Activated T-helper 1 cell treated with Interleukin-2 at 50 U/mL for 16 hours (primary cell): ENCODE measurements at places on chromosomes 5 and 9.

DNA sequence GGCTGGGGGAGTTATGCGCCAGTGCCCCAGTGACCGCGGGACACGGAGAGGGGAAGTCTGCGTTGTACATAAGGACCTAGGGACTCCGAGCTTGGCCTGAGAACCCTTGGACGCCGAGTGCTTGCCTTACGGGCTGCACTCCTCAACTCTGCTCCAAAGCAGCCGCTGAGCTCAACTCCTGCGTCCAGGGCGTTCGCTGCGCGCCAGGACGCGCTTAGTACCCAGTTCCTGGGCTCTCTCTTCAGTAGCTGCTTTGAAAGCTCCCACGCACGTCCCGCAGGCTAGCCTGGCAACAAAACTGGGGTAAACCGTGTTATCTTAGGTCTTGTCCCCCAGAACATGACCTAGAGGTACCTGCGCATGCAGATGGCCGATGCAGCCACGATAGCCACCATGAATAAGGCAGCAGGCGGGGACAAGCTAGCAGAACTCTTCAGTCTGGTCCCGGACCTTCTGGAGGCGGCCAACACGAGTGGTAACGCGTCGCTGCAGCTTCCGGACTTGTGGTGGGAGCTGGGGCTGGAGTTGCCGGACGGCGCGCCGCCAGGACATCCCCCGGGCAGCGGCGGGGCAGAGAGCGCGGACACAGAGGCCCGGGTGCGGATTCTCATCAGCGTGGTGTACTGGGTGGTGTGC lies at the start of gene RXFP3:
TSS of gene RXFP3 (plus strand) at position 6 of the 636 bp plus-strand sequence. CDS start at position 361, 355 bp downstream.
- no peak for DNase-seq

DNA sequence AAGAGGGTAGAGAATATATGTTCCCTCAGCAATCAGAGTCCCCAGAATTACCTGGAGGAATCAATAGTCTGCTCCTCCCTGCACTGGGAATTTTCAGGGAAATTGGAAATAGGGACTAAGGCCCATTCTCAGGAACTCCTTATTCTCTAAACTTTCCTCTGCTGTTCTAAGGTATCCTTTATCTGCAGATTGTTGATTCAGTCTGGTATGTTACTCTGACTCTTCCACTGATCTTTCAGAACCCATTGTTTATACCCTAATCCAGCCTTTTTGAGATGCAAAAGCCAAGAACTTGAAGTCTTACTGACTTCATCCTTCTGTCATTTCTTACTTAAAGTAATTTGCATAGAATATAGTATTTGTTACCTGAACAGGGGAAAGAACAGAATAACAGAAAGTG lies 143.5 kb upstream of the PPP1R2B start:
- DNase-seq = no peak

DNA sequence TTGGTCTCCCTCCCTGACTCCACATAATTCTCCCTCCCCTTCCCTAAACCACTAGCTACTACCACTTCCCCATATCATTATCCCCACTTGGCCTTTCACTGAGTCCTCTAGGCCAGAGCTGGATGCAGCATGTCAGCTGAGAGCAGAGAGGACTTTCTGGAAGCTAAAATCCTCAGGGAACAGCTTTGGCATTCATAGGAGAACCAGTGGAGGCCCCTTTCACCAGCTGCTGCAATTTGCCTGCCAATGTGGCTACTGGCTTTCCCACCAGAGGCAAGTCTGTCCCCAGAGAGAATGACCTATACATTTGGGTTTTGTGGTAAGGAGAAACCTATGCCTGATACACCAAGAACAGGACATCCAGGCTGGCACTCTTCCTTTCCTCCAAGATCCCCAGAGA lies 14.4 kb downstream of the FAM219A start:
- DNase-seq = no peak

GRCh38 chr5:119292701-119293515 lies 62.9 kb upstream of the TNFAIP8 start:
- no peak for DNase-seq

- no peak for DNase-seq
Observed at GRCh38 chr5:151660616-151661495, 25.9 kb downstream of the SPARC start.

DNA sequence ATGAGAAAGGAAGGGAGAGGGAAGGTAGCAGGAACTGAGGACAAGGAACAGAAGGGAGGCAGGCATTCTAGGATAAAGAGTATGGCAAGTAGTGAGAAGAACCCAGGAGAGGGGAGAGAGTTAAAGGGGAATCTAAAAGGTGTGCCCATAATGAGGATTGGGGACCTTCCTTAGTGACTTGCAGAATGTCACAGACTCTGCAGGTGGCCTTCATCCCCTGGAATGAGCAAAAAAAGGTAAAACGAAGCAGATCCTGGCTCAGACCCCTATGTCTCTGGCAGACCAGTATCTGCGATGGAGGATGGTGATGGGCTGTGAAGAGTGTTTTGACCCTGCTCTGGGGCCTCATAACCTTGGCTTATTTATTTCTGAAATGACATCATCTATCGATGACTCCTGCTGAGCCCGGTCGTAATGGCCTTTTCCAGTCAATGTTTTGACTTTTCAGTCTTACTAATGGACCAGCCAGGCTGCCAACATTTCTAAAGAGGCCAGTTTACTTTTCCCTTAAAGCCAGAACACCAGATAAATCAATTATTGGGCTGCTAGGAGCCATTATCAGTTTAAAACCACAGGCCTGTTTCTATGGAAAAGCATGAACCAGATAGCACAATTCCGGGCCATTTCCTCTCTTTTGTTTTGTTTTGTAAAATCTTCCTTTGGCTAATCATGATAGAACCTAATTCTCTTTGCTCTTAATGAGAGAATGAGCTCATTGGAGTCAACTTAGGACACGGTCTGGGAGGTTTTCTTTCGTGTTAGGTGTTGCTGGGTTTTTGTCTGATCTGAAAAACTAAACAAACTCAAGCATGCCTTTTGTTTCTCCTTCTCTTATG lies 3.1 kb downstream of the TMOD1 start:
- no peak for DNase-seq

DNA sequence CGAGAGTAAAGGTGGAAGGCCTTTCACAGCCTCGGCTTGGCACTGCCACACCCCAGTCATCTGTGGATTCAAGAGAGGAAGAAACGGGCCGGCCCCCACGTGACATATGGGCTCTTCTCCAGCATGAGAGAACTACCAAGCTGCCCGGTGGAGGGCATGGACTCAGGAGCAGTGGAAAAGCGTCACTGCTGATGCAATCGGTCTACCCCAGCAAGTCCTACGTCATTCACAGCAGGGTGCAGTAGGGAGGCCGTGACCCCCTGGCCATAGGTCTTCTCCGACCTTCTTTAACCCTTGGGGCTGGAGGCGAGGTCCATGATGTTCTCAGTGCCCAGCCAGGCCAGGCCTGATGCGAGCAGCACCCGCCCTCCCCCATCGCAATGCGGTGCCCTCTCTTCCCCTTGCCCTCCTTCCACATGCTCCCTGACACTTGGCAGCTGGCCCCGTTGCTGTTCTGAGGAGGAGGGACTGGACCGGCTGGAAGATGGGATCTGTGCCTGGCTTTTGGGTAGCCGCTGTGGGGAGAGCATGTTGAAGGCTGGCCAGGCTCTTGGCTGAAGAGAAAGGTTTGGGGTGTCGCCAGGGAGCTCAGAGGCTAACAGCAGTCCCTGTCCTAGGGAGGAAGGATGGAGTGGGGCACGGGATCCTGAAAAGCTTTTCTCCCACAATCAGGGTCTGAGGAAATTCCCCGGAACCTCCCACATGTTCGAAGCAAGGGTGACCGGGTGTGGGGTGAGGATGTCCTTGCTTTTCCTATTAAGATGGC lies 89.8 kb downstream of the LIFR start:
- DNase-seq = no peak

GRCh38 chr9:106976772-106977171 lies 113.8 kb downstream of the ZNF462 start:
- DNase-seq = no peak

DNA sequence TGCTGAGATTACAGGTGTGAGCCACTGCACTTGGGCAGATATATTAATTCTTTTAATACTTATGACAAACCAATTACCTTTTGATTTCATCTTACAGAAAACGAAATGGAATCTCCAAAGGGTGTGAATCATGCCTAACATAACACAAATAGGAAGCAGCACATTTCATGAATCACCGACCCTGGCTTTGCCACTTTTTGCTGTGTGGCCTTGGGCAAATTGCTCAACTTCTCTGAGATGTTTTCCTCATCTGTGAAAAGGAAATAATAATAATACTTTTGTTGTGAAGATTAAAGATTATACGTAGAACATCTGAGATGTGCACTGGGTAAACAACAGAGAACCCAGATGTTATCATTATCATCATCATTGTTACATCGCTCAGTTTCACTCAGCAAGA lies 50.7 kb upstream of the FREM1 start:
- DNase-seq = no peak

- DNase-seq = no peak
Observed at GRCh38 chr9:133135146-133135745, 14.2 kb upstream of the RALGDS start.

DNA sequence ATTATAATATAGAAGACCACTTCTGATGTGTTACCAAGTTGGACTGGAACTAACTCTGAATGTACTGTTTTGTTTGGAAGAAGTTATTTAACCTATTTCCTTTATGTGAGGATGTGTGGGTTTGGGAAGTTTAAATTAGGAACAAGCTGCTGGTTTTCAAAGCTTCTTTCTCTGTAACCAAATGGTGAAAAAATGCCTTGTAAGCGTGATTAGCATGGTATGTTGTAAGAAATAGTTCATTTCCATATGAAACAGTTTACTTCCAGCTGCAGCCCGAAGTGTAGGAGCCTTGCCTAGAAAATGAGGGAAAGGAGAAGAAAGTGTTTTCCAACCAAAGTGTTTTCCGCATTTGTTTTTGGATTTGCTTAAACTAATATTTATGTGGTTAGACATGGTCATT lies 36.0 kb downstream of the TTC1 start:
- DNase-seq = no peak

GRCh38 chr9:36163049-36163785 lies 6.0 kb upstream of the CCIN start:
- DNase-seq = no peak

- DNase-seq = no peak
Observed at GRCh38 chr5:79955941-79956670, 35.0 kb downstream of the MTX3 start.

GRCh38 chr5:52328220-52328806 lies 459.4 kb upstream of the ITGA1 start:
- DNase-seq = no peak

DNA sequence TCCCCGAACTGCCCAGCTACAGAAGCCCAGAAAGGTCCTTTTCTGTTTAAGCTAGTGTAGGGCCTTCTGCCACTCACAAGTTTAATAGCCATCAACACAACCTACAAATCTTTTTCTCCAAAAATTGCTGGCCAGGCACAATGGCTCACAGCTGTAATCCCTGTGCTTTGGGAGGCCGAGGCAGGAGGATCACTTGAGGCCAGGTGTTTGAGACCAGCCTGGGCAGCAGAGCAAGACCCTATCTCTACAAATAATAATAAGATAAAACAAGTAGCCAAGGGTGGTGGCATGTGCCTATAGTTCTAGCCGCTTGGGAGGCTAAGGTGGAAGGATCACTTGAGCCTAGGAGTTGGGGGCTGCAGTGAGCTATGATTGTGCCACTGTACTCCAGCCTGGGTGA lies 176.4 kb downstream of the HSD17B3 start:
- no peak for DNase-seq

DNA sequence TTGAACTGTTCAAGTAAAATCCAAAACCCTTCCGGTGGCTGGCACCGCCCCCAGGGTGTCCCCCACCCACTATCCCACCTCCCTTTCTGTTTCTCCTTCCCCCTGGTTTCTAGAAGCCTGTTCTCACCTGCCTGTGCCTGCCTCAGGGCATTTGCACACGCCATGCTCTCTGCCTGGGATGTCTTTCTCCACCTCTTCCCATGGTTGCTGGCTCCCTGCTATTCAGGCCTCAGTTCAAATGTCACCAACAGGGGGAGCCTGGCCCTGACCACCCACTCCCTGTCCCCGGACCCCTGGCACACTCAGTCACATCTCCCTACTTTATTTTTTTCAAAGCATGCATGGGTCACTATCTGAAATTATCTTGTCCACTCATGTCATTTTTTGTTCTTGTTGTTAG lies 39.9 kb upstream of the EEIG1 start:
- no peak for DNase-seq

DNA sequence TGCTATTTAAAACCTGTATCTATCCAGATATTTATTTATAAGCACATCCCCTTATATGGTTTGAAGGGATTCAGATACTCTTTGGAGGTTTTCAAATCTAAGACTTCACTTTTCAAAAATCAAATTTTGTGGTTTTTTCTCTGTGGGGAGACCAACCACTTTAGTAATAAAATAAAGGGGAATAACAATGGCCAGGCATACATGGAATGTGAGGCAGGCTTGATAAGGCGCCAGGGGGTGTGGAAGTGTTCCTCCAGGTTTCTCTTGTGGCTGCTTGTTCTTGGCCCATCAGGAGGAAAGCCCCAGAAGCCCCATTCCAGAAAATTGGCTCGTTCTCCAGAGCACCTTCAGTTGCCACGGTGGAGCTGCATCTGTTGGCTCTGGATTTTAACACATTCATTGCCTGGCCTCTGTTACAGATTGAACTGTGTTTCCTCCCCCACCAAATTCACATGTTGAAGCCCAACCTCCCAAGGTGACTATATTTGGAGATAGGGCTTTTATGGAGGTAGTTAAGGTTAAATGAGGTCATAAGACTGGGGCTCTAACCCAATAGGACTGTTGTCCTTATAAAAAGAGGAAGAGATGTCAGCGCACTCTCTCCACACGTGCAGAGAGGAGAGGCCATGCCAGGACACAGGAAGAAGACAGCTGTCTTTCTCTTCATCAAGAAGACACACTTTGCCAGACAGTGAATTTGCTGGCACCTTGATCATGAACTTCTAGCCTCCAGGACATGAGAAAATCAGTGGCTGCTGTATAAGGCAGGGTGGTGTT lies 195.9 kb downstream of the TMEM38B start:
- DNase-seq = no peak

- no peak for DNase-seq
Observed at GRCh38 chr5:151200913-151201595, 22.8 kb downstream of the CCDC69 start.
